ENCODE measurements at places on chromosomes 6 and 20.

DNA sequence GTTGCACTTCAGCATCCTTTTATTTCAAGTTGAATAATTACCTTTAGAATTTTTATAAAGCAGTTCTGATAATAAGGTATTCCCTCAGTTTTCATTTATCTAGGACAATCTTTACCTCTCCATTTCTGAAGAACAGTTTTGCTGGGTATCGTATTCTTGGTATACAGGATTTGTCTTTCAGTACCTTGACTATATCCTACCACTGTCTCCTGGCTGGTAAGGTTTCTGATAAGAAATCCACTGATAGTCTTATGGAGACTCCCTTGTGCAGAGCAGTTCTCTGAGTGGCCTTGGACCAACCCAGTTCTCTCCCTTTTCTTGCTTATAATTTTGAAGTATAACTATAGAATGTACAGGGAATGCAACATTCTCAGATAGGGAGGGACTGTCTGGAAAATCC is 51.3 kb upstream of the SAMD3 start:
- no peak for DNase-seq

- DNase-seq, result no peak
These were observed 292.1 kb downstream of the SOX4 start for GRCh38 chr6:21885532-21886114.

DNA sequence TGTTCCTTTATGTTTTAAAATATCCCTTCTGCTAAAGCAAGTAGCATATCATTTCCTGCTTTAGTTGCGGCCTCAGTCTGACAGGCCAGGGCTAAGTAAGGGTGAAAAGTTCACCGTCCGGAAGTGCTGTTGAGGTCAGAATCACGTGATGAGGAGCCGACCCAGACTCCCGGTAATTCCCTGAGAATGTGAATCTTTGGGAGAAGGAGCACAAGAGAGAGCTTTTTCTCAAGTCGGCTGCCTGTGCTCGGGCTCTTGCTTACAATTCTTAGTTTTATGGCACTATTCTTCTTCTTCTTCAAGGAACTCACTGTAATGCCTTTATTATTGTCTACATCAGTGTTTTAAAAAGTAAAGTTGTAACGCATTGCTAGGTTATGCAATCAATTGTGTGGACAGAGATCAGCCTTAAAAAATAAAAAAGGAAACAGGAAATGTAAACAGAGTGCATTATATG is 309.3 kb downstream of the PRL start:
- no peak for DNase-seq

DNA sequence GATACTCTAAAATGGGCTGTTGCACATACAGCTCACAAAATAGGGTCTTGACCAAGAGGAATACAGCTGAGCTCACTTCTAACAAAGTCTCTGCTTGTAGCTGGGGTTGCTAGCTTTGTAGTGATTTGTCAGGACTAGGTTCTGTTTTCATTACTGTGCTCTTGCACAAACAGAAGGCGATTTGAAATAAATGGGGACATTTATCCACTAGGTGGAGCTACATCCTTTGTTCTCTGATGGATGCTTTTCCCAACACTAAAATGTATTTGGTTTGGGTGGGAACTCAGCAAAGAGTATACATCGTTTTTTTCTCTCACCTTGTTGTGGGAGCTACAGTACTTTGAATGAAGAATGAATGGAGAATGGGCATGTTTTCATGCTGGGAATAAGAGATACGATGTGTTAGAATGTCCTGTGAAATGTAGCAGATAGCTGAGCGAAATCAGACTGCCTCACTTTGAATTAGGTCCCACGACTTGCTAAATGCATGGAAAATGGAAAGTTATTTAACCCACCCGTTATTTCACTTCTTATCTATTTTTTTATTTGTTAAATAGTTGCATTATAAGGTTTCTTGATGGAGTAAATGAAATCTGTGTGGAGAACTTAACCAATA is 494.7 kb upstream of the MAP3K7 start:
- no peak for DNase-seq

DNA sequence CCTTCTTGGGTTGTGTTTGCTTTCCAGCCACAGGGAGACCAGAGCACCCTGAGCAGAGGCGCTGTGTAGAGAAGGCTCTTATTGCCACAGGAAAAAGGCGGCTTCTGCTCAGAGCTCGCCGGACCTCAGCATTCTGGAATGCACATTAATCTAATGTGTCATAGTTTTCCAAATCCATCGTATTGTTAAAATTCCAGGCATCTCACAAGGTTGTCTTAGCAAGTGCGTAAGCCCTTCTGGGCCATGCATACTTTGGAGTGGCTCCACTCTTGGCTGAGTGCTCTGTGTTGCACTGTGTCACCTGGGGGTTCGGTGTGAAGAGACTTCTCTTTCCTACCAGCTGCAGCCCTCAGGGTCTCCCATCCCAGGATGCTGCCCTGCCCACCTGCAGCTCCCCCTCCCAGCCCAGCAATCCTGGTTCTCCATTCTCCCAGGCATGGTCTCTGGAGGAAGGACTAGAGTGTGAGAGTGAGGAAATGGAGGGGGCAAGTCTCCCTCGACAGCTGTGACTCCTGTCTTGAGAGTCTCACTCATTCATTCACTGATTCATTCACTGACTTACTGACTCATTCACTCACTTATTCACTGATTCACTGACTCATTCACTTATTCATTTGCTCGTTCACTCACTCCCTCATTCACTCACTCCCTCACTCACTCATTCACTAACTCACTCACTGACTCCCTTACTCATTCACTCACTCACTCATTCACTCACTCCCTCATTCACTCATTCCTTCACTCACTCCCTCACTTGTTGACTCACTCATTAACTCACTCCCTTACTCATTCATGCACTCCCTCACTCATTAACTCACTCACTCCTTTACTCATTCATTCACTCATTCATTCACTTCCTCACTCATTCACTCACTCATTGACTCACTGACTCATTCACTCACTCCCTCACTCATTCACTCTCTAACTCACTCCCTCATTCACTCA is 83.7 kb upstream of the MPC1 start:
- no peak for DNase-seq

GRCh38 chr6:117072781-117073180 is 192.6 kb upstream of the VGLL2 start:
- no peak for DNase-seq

- DNase-seq, result no peak
These were observed 880.4 kb upstream of the MAN1A1 start for GRCh38 chr6:120230008-120230407.

GRCh38 chr6:151811081-151811480 is 3.6 kb downstream of the ESR1 start:
- DNase-seq, result no peak

DNA sequence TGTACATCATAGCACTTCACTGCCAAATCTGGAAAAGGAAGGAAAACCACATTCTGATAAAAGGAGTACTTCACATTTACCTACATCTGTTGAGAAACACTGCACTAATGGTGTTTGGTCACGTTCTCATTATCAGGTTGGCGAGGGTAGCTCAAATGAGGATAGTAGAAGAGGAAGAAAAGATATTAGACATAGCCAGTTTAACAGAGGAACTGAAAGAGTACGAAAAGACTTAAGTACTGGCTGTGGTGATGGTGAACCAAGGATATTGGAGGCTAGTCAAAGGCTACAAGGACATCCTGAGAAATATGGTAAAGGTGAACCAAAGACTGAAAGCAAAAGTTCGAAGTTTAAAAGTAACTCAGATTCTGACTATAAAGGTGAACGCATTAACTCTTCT is 32.0 kb upstream of the GJA10 start:
- DNase-seq, result no peak

- no peak for DNase-seq
These were observed 164.3 kb downstream of the RFPL4B start for GRCh38 chr6:112511441-112511840.

GRCh38 chr6:75275067-75275466 is 9.5 kb downstream of the TMEM30A start:
- DNase-seq, result no peak

DNA sequence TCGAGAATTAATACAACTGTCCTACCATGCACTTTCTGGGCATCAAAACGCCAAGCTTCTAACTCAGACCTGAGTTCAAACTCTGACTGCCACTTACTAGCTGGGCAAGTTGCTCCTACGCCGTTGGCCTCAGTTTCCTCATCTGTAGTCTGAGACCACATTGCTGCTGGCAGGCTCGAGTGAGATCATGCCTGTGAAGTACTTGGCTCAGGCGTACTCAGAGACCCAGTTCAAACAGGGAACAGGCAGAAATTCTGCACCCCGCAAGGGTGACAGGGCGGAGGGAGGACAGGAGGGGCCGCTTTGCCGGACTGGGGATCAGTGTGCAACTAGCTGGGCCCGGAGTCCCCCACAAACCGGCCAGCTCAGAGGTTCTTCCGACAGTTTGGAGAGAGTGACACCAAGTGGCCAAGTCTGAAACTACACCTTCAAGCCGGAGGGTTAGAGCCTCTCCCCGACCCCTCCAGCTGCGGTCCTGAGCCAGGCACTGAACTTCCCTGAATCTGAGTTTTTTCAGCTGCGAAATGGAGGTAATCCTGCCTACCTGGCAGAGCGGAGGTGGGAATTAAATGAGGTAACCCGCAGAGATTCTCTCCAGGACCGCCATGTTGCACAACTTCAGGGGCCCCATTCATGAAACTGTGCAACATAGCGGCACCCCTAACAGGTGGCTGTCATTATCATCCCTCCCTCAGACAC is 46.0 kb upstream of the PTPN1 start:
- DNase-seq, result peak; percentile 51

GRCh38 chr6:134114918-134115714 is 62.7 kb upstream of the SLC2A12 start:
- DNase-seq, result no peak

GRCh38 chr6:161257793-161258457 is 15.9 kb downstream of the AGPAT4 start:
- no peak for DNase-seq

DNA sequence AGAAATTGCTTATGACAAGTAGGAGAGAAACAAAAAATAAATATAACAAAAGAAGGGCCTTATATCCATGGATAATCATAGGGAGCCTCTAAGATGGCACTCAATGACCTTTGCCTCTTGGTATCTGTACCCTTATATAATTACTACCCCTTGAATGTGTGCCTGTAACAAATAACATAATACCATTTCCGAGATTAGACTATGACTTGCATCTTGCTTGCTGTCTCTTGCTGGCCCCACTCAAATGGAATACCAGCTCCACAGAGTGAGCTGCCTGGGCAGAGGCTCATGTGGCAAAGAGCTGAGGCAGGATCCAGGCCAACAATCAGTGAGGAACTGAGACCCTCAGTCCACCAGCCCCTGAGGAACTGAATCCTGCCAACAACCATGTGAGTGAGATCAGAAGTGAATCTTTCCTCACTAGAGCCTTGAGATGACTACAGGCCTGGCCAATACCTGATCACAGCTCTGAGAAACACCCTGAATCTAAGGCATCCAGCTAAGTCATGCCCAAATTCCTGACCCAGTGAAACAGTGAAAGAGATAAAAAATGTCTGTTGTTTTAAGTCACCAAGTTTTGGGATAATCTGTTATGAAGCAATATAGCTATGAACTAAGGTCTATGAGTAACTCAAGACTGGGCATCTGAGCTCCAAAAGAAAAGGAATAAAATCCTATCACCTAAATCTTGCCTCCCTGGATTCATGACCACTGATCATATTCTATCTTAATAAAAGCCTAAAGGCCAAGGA is 5.5 kb downstream of the KATNA1 start:
- no peak for DNase-seq

GRCh38 chr6:7904654-7905319 is 5.8 kb downstream of the TXNDC5 start:
- DNase-seq, result no peak

DNA sequence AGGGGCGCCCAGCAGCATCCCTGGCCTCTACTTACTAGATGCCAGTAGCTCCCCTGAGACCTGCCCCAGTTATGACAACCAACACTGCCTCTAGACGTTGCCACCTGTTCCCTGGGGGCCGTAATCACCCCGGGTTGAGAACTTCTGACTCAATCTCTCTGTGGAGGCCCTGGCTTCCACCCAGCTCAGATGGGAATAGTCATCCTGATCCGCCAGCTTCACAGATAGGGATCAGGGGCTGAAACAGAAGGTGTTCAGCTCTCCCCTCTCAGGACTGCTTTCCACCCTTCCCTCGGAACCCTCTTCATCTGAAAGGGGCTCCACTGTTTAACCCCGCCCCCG is 3.3 kb downstream of the CAPN11 start:
- no peak for DNase-seq

- no peak for DNase-seq
These were observed 45.7 kb upstream of the SNX9 start for GRCh38 chr6:157777344-157777743.

DNA sequence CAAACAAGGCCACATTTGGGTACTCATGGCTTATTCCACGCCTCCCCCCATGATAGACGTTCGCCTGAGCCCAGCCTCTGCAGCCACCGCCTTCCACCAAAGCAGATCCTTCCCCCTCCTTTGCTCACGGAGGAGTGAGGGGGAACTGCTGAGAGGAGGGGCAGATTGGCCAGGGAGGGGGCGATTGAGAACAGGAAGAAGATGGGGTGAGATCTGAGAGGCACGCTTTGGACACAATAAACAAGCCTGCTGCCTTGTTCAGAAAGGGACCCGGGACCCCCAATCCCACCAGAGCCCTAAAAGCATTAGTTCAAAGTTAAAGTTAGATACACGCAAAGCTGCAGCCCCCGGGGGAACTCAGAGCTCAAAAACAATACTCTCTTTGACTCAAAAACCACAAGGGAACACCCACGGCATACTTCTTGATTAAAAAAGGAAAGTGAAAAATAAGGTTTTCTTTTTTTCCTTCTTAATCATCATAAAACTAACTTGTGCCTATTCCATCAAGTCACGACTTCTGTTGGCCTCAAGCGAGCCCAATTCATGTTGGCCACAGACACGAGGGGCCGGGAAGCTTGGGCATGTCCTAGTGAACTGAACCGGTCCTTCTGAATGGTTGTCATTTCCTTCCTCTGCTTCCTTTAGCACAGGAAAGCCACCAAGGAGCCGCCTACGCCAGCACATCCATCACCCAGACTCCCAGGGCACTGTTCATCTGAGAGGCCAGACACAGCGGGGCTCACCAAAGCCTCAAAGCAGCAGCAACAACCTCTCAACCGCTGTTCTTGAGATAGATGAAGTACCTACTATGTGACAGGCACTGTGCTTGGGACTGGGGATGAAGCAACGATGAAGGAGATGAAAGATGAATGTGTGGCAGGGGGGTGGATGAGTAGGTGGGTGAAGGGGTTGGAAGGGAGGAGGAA is 44.7 kb downstream of the NFATC2 start:
- peak; percentile 53 for DNase-seq

GRCh38 chr6:83199173-83199862 is 6.2 kb downstream of the RWDD2A start:
- no peak for DNase-seq

- no peak for DNase-seq
These were observed 11.1 kb downstream of the ULBP1 start for GRCh38 chr6:149974825-149975224.

- DNase-seq, result no peak
These were observed 20.9 kb downstream of the FAM8A1 start for GRCh38 chr6:17621003-17621402.

DNA sequence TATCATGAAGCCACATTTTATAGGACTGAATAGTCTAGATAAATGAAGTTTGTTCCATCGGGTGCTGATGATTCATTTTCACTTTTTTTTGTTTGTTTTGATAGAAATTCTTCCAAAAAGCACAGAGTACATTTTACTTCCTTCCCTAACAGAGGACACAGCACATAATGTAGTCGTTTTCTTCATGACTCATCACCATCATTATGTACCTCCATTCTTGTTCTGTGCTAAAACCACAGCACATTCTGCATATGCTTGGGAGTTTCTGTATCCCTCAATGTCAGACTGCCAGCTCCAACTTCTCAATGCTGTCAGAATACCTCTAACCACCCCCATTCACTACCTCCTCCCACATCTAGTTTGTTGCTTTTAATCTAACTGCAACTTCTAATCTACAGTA is 1004.9 kb upstream of the ADGRB3 start:
- no peak for DNase-seq

- DNase-seq, result no peak
These were observed 48.2 kb downstream of the FRK start for GRCh38 chr6:116012471-116012949.
